A549 (cell line): ENCODE measurements at places on chromosomes 16 and 17. TPM values are rescaled to one million over a fixed set of nuclear protein-coding genes. Genes with fewer than 3 reads are reported as not detected.

GRCh38 chr17:7530023-7530900, 18.6 kb upstream of the TNFSF12 start:
- DNase-seq, result no peak

The RPA1 gene
- polyA plus RNA-seq, result 72.2 to 77.1 TPM (median 73.4 TPM) in 3 replicates

The TMEM256 gene
- polyA plus RNA-seq, result 142 to 166 TPM (median 164 TPM) in 3 replicates

DNA sequence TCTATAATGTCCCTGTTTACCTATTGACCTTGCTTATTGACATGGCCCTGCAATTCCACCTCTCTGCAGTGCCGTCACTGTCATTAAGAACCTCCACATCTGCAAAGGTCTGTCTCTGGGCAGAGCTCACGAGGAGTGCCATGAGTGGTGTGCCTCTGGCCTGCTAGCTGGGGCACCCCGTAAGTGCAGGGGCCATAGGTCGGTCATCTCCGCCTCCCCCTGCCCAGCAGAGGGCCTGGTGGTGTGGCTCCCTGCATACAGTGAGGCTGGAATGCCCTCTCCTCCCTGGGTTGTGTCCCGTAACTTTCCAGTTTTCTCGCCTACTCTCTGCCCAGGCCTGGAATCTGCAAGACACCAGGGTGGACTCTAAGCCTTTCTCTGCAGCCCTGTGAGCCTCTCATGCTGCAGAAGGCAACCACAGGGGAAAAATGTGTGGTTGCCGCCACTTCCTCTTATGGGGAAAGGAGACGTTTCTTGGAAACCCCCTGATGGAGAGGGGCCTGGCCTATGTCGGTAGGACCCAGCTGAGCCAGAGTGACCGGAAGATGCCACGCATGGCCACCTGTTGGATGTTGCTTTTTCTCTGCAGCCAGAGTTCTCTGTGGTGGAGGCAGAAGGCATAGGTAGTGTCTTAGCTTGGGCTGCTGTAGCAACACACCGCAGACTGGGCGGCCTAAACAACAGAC, 2.7 kb upstream of the SNX20 start:
- no peak for DNase-seq

The IKZF3 gene
- not detected in 3 replicates for polyA plus RNA-seq

DNA sequence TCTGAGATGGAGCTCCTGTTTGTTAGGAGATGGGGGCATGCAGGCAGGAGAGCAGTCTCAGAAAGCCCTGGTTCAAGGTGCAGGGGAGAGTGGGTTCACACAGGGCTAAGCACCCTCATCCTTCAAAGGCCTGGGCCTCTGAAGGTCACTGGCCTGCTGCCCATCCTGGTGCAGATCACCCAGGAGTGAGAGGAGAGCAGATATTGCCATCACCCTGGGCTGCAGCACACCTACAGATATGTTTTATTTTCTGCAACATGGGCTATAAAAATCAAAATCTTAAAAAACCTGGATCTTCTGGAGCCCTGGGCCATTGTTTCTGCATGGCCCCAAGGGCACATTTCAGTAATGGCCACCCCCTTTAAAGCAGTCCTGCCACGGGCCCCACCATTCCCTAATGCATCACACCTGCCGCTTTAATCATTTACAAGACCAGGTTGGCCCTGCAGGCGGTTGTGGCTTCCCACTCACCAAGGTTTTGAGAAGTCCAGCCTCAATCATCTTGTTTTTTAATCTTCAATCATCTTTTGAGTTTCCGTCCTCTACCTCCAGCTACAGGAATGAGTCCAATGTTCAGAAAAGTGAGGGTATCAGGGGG, 20.4 kb upstream of the NUP93 start:
- no peak for DNase-seq

DNA sequence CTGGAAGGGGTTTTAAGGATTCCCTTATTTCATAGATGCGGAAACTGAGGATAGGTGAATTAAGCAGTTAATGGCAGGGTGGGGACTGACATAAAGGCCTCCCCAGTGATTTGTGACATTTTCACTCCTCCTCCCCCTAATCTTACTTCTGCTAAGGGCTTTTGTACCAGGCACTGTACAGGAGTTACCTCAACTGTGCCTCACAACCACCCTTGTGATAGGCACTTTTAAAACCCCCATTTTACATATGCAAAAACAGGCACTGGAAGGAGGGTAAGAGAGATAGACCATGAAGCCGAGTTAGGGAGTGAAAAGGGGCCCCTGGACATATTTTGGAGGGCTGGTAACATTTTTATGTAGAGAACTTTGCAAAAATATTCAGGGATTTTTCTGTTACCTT, 862 bp upstream of the GDE1 start:
- no peak for DNase-seq

- no peak for DNase-seq
Measured at GRCh38 chr17:54882950-54883349, 17.7 kb upstream of the TOM1L1 start.

DNA sequence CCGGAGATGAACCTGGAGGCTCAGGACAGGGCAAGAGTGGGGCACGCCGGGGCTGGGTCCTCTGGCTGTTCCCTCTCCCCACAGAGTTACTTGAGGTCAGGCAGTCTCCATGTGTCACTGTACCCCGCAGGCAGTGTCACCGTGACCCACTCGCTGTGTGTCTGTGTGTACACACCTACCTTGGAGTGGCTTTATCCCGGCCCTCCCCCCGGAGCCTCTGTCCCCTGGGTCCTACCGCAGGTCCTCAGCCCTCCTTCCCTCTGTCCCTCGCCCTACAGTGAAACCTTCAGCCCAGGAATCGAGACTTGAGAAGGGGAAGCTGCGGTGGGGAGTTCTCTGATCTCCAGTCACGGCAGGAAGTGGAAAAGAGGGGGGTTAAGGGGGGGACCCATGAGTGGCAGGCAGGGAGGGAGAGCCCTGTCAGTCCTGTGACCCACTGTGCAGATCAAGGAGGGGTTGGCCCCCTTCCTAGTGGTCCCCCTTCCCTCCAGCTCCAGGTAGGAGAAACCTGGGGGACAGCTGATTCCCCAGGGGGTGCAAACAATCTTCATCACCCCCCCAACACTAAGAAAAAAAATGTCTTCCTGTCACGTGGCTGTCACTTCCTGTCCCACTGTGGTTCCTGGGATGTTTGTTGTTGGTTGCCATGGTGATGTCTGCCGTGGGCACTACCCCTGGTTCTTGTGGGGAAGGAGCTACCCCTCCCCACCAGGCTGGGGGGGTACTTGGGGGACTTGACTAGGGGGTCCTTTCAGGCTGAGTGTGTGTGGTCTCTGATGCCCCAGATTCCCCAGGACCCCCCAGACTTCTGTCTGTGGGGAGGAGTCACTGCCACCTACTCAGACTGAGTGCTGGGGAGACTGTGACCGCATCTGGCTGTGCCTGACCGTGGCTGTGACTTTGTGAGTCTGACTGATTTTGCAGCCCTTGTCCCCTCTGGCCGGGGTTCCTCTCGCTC, 13.7 kb downstream of the RARA start:
- DNase-seq, result peak; percentile 94

The SAP30BP gene
- polyA plus RNA-seq, result 125 to 139 TPM (median 136 TPM) in 3 replicates

DNA sequence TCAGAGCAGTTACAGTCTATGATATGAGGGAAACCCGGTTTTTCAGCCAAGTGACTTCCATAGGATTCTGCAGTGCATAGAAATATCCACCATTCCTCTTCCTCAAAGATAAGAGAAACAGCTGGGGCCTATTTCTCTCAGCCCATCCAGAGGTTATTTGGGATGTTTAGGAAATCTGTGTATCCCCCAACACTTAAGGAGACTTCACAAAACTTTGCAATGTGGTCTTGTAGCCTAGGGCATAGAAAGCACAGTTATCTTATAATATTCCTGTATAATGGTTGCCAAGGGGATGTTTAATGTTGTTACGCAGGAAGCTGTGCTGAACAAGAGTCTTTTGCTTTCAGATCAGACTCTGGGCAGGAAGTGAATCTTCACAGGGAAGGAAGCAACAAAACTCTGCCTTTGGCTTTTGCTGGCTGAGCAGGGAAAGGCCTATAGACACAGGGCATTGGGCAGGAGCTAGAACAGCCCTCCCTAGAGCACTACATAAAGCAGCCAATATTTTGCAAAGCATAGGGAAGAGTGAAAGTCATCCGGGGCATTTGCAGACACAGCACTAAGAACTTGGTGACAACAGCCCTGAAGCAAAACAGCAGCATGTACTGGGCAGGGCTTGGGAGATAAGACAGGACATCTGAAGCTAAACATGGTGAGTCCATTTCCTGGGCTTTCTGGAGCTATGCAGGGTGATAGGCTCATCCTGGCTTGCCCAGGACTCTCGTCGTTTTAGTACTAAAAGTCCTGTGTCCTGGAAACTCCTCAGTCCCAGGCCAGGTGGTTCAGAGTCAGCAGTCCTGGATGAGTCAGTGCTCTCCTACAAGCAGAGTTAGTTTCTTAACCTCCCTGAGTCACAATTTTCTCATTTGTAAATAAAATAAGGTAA, 18.7 kb upstream of the BEAN1 start:
- peak; percentile 70 for DNase-seq

DNA sequence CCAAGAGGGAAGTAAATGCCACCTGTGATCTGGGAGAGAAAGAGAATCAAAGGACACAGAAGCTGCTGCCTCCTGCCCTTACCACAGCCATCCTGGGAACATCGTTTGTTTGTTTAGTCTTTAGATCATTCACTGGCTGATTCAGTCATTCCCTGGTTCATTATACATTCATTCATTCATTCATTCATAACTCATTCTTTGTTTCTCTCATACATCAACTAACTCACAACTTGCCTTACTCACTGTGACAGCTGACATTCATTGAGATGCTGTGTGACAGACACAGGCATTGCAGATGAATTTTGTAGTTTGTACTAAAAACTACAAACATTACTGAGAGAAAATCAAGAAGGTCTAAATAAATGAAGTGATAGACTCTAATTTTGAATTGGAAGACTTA, 291.0 kb upstream of the TNRC6C start:
- no peak for DNase-seq
